ENCODE measurements at places on chromosomes 7 and 10.

GRCh38 chr10:1206101-1206500 lies 149.9 kb downstream of the WDR37 start:
- no peak for DNase-seq

DNA sequence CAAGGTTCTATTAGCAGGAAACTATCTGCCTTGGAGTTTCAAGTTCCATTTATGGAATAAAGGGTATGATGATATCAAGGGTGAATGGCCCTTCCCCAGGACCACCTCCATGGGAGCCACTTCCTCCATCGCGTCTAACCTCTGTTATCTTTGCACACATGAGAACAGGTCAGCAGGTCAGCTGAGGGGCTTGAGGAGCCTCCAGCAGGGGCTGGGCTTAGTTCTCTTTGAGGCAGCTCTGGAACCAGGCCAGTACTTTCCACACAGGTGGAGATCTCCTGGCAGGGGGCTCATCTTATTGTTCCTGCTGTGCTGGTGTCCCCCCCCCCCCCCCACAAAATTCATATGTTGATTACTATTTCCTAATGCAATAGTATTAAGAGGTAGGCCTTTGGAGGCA lies 472.2 kb upstream of the ZMIZ1 start:
- DNase-seq: no peak

DNA sequence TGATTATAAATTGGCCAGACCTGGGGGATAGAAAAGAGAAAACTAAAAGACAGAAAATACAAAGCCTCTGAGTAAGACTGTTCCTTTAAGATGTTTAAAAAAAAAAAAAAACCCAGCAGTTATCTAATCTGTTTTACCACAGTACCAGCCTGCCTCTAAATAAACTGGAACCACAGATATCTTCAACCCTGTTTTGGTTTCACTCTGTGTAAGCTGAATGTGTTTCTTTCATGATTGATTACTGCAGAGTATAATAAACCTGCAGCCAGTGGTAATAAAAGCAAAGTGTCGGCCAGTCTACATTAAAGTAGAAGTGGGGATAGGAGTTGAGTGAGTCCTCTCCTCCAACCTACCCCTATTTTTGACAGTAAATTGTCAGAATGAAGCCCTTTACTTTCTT lies 40.6 kb downstream of the MGAM2 start:
- no peak for DNase-seq

- DNase-seq: no peak
Measured at GRCh38 chr10:52752801-52753445, 19.7 kb downstream of the MBL2 start.

DNA sequence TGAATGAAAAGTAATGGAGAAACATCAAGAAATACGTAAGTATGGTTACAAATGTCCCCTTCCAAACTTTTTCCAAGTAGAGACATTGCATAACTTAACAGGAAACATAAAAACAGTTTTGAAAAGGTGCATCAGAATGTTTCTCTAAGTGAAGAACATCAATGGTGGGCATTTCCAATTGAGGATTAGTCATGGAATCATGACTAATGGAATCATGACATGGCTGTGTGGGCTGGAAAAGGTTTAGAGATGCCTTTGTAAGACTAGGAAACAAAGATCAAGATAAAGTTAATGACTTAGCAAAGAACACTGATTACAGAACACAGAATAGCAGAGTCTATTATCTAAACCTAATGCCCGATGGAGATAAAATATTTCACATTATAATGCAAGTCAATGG lies 272.0 kb downstream of the HPSE2 start:
- DNase-seq: no peak

DNA sequence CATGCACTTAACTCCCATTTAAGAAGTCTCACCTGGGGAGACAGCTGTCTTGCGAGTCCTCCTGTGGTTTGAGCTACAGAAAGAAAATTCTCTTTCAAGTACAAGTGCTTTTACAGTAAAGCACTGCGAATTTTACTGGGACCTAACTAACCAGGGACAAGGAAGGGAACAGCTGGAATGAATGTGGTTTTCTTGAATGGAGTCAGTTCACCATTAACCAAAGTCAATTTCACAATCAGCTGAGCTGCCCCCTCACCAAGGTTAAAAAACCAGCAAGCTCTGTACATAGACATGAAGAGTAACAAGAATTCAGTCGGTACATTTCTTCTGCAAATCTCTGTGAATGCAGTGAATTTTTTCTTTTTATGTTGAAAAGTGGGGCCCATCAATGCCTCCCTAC lies 56.3 kb downstream of the GFRA1 start:
- DNase-seq: no peak

DNA sequence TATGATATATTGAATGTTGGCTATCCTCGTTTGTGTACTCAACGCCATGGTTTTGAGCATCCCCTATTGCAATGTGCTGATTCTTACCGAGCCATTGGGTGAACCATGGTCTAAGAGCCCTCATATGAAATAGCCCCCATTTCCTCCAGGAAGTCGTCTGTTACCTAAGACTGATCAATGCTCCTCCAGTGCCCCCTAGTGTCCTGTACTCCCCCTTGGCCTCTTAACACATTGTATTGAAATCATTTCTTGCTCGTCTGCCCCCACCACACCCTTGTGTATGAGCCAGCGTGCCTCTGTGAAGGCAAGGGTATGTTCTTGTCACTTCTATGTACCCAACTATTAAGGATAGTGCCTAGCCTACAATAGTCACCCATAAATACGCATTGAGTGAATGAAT lies 11.2 kb upstream of the SLC35B4 start:
- no peak for DNase-seq

GRCh38 chr10:86856156-86856555 lies 99.7 kb downstream of the BMPR1A start:
- DNase-seq: no peak

DNA sequence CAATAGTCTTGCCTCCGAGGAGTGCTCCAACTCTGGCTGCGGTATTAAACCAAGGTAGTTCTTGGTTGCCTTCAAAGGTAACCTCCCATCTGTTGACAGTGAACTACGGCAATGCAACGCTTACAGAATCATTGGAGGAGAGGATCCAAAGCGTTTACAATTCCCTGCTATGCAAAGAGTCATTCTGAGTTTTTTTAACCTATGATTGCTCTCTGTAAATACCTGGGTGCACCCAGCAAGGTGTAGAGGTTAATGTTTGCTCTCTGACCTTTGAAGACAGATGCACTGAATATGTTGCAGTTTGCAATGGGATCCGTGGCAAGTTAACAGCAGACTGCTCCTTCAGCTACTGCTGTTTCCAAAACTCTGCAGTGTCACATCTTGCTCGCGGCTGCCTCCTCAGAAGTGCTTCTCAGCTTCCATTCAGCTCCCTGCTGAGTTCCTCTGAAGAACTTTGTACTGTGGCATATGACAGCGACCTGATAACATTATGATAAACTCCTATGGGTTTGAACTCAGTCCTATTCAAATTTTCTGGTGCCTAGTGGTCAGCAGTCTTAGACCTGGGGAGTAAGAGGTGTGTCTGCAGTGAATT lies 29.0 kb downstream of the KIAA1217 start:
- no peak for DNase-seq

DNA sequence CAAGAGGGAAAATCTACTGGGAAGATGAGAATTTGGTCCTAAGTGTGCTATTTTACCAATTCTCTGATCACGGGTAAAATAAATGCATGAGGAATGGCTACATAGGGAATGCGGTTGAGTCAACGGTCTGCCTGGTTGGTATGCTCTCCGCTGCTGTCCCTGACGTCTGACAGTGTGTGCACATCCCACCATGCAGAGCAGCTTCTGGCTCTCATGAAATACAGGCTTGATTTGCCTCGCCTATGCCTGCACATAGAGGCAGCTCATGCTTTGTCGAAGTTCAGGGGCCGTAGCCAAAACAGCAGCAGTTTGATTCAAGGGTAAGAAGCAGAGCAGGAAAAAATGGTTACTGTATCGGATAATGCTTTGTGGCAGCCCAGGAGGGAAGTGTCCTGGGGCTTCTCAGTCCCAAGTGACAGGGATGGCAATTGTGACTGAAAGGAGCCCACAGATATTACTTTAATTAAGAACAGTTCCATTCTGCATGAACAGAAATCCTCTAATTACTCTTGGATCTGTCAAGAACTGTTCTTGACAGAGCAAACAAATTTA lies 268.4 kb upstream of the SLC26A5 start:
- DNase-seq: no peak

- DNase-seq: no peak
Measured at GRCh38 chr7:44736896-44737295, 11.8 kb upstream of the ZMIZ2 start.

DNA sequence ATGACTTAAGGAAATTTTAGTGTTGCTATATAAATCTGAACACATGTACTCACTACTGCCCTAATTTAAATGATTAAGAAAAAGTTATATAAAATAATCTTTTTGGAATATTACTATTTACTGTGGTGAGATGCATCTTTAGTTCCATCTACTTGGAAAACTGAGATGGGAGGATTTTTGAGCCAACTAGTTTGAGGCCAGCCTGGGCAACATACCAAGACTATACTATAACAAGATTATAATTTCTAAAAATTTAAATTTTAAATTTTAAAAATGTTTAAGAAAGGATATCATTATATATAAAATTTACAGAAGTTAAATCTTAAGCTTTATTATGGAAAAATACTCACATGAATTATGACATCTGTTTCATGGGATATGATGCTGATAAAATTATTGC lies 530.8 kb upstream of the IGFBP3 start:
- no peak for DNase-seq

DNA sequence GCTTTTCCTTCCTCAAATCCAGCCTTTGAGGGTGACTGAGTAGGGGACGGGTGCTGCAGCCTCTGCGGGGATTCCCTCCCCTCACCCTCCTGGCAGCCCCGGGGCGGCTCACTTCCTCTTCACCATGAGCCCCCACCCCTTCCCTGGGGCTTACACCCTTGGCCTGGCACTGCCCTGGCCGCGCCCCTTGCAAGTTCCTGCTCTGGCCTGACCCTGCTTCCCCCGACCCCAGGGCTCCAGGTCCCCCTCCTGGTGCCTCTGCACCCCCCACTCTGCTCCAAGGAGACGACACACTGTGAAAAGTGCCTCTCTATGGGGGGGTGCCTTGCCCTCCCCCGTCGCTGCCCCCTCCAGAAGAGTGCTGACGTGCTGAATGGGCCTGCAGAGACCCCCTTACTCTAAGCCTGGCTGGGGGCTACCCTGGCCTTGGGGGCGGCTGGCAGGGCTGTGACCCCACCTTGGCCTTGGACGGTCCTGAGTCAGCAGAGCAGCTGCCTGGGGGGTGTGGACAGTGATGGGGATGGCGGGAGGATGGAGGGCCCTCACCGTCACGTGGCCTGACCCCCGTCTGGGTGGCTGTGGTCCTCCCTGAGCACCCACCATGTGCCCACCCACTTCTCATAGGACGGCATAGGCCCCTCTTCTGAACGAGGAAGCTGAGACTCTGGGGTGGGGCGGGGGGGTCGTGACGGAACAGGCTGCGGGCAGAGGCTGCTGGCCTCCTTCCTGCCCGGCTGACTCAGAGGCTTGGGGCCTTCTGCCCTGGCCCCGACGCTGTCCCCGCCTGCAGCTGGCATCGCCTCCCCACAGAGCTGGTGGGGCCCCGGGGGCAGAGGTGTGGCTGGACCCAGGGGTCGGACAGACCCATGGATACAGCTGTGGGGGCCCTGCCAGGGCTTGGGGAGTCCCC lies 9.8 kb downstream of the LFNG start:
- DNase-seq: no peak

- DNase-seq: no peak
Measured at GRCh38 chr10:62666275-62666674, 138.2 kb upstream of the ADO start.

DNA sequence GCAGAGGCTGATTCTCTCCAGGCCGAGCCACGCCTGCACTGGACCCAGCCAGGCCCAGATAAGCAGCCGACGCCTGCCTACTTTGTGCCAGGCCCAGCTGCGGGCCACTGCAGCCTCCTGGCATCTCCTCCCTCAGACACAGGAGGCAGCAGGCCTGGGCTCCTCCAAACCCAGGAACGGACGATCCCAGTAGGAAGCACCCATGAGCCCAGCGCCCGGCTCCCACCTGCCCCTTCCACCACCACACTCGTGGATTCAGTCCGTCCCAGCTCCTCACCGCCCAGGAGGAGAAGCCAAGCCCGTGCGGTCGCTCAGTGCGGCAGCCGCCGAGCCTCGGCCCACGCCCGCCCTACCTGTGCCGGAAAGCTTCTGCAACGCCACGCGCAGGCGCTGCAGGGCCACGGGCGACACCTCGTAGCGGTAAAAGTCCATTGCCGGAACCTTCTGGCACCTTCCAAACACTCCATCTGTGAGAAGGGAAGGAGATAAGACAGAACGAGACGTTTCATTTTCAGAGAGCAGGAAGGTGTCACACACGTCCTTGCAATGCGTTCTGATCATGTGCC lies 271.1 kb downstream of the PTPRN2 start:
- no peak for DNase-seq

DNA sequence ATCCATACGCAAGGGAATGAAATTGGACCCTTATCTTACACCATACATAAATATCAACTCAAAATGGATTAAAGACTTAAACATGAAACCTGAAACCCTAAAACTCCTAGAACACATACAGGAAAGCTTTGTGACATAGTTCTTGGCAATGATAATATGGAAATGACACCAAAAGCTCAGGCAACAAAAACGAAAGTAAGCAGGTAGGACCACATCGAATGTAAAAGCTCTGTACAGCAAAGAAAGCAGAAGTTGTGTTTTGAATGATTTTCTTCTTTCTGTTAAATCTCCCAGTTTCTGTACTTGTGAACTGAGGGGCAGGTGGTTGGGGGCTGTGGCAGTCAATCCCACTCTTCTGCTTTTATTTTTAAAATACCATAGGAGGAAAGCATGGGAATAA lies 368.4 kb upstream of the PODXL start:
- DNase-seq: no peak

DNA sequence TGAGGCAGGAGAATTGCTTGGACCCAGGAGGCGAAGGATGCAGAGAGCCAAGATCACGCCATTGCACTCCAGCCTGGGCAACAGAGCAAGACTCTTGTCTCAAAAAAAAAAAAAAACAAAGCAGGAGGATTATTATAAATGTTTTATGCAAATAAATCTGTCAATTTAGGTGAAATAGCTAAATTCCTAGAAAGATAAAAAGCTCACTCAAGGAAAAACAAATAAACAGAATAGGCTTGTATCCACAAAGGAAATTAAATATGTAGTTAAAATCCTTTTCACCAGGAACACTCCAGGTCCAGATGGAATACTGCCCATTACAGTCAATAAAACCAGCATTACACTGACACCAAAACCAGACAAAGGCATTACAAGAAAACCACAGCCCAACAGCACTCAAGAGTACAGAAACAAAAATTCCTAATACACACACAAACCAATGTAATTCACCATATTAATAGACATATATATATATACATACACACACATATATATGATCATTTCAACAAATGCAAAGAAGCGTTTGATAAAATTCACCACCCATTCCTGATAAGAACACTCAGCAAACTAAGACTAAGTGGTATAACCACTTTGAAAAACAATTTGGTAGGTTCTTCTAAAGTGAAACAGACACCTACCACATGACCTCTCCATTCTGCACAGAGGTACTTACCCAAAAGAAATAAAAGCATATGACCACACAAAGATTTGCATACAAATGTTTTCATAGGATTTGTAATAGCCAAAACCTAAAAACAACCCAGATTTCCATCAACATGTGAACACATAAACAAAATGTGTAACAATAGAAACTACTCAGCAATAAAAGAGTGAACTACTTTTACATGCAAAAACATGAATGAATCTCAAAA lies 38.8 kb downstream of the ABI1 start:
- no peak for DNase-seq

- DNase-seq: no peak
Measured at GRCh38 chr7:89887489-89887888, 266.8 kb upstream of the STEAP1 start.

- DNase-seq: peak; percentile 2
Measured at GRCh38 chr7:127393368-127394058, 1.0 kb upstream of the ZNF800 start.

GRCh38 chr7:133489906-133490305 lies 237.0 kb downstream of the EXOC4 start:
- DNase-seq: no peak

Data from DMS79 (cell line).